Activated CD4-positive, alpha-beta T cell treated with anti-CD3 and anti-CD28 coated beads, Interleukin-10, Interleukin-2, amounts not matched to agents 100 ng/mL and 50 ng/mL, durations not matched to agents 16 hours and 8 hours (primary cell): ENCODE measurements at places on chromosomes 16 and 17.

- no peak for DNase-seq
These were observed 143.7 kb downstream of the CDH8 start for GRCh38 chr16:61892531-61892930.

DNA sequence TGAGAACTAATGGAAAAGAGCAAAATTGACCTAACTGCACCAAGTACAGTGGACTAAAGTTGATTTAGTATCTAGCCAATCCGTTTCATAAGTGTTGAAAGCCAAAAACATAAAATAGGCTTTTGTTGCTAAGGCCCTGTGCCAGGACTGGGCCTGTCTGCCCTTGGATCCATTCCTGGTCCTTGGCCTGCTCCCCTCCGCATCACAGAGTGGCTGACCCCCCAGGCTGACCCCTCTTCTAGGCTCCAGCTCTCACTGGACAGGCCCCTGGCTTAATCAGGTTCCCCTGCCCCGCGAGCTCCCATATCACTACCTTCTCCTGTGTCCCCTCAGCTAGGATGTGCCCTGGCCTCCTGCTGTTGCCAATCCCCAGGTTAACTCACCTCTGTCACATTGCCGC lies 313.6 kb upstream of the MYOCD start:
- DNase-seq: no peak

GRCh38 chr16:30715750-30716445 lies 16.9 kb downstream of the SRCAP start:
- peak; percentile 83 for DNase-seq

DNA sequence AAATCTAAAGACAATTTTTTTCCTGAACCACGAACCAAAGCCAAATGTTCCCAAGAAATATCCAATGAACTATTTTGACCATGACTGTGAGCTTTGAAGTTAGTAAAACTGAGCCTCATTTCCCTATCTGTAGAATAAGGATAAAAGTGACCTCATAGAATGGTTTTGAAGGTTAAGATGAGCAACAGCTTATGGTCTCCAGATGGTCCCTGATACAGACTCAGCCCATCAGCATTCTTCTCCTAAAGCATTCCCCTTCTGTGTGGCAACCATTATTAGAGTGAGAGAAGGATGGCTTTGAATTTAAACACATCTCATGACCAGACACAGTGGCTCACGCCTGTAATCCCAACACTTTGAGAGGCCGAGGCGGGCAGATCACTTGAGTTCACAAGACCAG lies 70.1 kb downstream of the COPRS start:
- DNase-seq: no peak

GRCh38 chr17:15000661-15001060 lies 264.5 kb downstream of the PMP22 start:
- peak; percentile 35 for DNase-seq

DNA sequence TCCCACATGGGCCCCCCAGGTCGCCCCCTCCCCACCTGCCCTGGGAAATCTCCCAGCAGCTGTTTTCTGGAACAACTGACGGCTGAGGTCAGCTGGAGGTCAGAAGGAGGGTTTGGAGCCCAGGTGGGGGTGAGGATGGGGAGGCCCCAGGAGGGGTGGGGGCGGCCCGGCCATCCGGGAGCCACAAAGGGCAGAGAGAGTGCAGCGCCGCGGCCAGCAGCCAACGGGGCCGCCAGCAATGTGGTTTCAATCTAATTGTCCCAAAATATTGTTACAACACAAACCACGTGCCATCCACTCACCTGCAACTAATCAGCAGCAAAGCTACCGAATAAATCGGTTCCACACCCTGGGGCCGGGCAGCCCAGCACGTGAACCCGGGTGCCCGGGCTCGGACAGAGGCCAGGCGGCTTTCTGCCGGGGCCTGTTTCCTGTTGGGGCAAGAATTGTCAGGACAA lies 28.3 kb upstream of the SLC38A10 start:
- no peak for DNase-seq

- peak; percentile 69 for DNase-seq
These were observed 65.8 kb upstream of the SMIM36 start for GRCh38 chr17:55576996-55577586.

GRCh38 chr17:42591411-42591810 lies 13.9 kb upstream of the PSMC3IP start:
- no peak for DNase-seq

DNA sequence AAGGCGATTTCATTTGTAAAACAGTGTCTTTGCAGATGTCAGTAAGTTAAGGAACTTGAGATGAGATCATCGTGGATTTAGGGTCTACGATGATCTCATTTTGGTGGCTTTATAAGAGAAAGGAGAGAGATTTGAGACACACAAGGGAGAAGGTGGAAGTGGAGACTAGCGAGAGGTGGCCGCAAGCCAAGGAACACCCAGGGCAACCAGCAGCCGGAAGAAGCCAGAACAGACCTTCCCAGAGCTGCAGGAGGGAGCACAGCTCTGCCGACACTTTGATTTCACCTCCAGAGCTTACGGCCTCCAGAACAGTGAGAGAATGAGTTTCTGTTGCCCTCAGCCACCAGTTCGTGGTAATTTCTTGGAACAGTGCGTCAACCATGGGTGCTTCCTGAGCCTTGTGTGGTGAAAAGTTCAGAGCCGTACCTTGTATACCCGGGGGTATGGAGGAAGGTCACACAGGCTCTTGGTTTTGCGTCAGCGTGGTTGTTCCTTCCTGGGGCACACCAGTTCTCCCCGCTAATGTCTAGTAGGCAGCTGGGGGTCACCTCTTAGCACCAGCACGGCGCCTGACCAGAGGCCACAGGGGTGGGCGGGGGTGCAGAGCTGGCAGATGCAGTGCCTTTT lies 12.9 kb upstream of the SEC14L1 start:
- DNase-seq: peak; percentile 85

DNA sequence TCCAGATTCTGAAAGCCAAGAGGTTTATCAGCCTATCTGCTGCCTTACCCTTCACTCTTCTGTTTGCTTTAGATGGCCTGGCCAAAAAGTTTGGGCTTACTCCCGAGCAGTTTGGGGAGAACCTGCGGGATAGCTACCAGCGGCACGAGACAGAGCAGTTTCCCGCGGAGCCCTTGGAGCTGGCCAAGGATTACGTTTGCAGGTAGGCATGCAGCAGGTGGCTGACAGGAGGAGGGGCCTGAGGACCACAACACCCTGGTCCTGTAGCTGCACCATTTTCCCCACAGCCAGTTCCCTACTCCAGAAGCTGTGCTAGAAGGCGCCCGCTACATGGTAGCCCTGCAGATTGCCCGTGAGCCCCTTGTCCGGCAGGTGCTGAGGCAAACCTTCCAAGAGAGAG lies 20.6 kb downstream of the SUPT6H start:
- DNase-seq: no peak

GRCh38 chr16:1590366-1590765 lies 21.5 kb downstream of the IFT140 start:
- no peak for DNase-seq

DNA sequence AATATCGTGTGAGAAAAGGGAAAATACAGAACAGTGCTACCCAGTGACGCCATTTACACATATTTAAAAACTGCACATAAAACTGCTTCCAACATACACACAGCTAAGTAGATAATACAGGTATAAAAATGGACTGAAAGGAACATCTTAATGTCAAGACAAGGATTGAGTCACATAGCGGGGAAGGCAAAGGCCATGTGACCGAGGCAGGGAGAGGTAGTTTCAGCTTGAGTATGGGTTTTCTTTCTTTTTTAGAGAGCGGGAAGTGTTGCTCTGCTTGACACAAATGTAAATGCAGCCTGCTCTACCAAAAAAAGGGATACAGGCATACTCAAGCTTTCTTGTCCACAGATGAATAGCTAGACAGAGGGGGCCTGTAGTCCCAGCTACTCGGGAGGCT lies 46.5 kb downstream of the SDR42E1 start:
- no peak for DNase-seq

DNA sequence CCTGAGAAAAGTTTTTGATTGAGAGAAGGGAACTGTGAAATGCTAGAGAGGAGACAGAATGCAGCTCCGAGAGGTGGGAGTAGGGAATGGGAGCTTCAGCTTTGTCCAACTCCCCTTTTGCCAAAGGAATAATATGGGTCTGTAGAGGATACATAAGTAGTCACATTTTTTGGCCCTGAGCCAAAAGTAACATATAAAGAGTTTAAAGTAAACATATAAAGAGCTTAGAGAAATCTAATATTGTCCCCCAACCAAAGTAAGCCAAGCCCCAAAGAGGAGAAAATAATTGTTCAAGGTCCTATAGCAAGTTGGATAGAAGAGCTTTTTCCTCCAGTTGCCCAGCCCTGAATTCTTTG lies 215.1 kb downstream of the TMEM114 start:
- no peak for DNase-seq

DNA sequence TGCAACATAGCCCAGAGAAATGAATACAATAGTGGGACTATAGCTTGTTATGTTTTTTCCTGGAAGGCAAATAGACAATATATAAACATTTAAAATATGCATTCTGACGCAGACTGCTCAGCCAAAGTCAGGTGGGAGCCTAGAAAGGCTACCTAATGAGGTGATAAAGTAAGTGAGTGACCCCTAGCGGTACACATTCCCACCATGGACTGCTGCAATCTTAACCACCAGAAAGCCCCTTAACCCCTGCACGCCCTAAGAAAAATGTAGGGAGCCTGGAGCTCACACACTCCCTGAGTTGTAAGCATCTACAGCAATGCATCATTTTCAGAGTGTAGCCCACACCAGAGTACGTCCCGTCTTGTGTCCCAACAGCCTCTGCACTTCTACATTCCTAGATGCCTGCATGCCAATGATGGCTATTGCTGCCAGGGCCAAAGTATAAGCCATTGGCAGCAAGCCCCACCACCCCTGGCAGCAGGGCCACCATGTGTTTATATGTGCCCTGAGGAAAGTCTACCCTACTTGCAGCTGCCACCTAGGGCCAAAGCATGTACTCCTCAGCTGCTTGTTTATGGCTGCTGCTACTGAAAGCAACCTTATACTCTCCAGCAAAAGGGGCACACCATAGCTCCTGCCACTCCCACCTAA lies 127.6 kb downstream of the KIF2B start:
- DNase-seq: no peak

- DNase-seq: peak; percentile 32
These were observed 17.6 kb upstream of the SSTR5 start for GRCh38 chr16:1054660-1055556.

GRCh38 chr16:54817940-54818574 lies 112.6 kb upstream of the IRX5 start:
- DNase-seq: no peak

DNA sequence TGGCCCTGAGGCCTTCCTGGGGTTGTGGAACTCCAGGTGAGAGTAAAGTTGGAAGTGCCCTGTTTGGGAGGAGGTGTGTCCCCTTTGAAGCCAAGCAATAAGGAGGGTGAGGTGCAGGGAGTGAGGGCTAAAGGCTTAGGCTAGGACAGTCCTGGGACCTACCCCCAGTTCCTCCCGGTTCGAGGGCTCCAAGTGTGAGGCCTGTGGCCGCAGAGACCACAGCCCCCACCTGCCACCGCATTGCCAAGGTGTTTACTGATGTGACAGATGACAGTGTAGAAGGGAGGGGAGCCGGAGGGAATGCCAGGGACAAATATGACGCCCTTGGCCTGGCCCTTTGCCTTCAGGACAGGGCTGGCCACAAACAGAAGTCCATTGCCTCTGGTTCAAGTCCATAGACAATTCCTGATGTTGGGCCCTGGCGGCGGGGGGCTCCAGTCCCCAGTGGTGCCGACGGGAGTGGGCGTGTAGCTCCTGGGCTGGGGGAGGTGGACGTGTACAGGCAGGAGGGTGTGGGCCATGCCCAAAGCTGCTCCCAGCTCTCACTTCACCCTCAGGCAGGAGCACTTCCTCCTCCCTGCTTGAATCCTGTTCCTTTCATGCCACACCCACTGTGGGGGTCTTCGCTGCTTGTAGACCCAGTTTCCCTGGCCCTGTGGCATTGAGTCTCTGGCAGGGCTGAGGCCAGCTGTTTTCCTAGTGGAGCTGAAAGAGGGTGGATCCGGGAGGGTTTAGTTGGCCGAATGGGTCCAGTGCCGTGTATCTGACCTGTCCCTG lies 3.2 kb downstream of the ADORA2B start:
- no peak for DNase-seq

GRCh38 chr16:80147026-80147655 lies 393.7 kb upstream of the DYNLRB2 start:
- no peak for DNase-seq
